ENCODE measurements at places on chromosomes 12 and 14. TPM values are rescaled to one million over a fixed set of nuclear protein-coding genes. Genes with fewer than 3 reads are reported as not detected.

PPFIA2 gene
- total RNA-seq: 150 TPM

ACOT4 gene
- 0.98 TPM for total RNA-seq

HOXC12 gene
- not detected for total RNA-seq

RNU4-1 gene
- total RNA-seq: under 0.01 TPM

ASIC1 gene
- total RNA-seq: 24.6 TPM

C12orf54 gene
- total RNA-seq: not detected

KRT82 gene
- not detected for total RNA-seq

TRAFD1 gene
- total RNA-seq: 42.0 TPM

CLEC14A gene
- total RNA-seq: 3.2 TPM

STAC3 gene
- total RNA-seq: 0.25 TPM

PELI2 gene
- total RNA-seq: 24.1 TPM

FGF23 gene
- not detected for total RNA-seq

KRT72 gene
- total RNA-seq: not detected

RTN1 gene
- total RNA-seq: 846 TPM

OR4K2 gene
- not detected for total RNA-seq

OAS2 gene
- 0.98 TPM for total RNA-seq

GLIPR1L1 gene
- total RNA-seq: not detected

P2RX2 gene
- not detected for total RNA-seq

TMTC1 gene
- total RNA-seq: 8.9 TPM

PTPRR gene
- total RNA-seq: 12.8 TPM

PLA2G1B gene
- 1.2 TPM for total RNA-seq

E2F7 gene
- total RNA-seq: 1.5 TPM

FLVCR2 gene
- total RNA-seq: 1.7 TPM

DDX55 gene
- 16.7 TPM for total RNA-seq

KLHL33 gene
- total RNA-seq: 0.25 TPM

SIX4 gene
- total RNA-seq: 0.49 TPM

BDKRB2 gene
- 0.25 TPM for total RNA-seq

CCDC197 gene
- not detected for total RNA-seq

LALBA gene
- not detected for total RNA-seq

FAM181A gene
- total RNA-seq: 0.74 TPM

CLEC1B gene
- not detected for total RNA-seq

HSPB8 gene
- total RNA-seq: 1.2 TPM

IL31 gene
- total RNA-seq: not detected

All from temporal lobe (tissue), 4 donors.